ENCODE measurements at places on chromosomes 13 and 19.

DNA sequence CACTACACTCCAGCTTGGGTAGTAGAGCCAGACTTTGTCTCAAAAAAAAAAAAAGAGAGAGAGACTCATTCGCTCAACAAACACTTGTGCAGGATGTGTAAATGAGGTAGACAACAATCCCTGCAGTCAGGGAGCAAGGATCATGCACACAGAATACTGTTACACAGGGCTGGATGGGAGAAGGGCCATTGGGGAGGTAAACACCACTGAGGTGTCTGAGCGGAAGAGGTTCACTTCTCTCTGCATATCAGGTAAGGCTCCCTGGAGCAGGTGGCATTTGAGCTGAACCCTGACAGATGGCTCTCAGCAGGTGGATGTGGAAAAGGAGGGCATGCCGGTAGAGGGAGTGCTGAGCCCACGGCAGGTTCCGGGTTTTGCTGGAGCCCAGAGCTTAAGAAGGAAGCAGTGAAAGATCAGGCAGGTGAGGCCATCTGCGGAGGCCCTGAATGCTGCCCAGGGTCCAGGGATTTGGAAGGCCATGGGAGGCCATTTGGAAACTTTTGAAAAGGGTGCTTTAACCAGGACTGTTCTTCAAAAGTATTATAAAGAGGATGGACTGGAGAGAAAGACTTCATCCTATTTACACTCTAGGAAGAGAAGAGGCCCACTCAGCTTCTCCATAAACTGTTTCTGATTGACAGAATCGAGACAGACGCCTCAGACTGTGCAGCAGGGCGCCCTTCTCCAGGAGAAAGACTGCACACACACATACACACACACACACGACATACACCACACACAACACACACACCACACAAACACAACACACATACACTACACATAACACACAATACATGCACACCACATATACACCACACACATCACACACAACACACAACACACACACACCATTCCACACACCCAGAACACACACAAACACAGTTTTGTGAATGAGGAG lies 199.4 kb downstream of the USP12 start:
- no peak for DNase-seq

DNA sequence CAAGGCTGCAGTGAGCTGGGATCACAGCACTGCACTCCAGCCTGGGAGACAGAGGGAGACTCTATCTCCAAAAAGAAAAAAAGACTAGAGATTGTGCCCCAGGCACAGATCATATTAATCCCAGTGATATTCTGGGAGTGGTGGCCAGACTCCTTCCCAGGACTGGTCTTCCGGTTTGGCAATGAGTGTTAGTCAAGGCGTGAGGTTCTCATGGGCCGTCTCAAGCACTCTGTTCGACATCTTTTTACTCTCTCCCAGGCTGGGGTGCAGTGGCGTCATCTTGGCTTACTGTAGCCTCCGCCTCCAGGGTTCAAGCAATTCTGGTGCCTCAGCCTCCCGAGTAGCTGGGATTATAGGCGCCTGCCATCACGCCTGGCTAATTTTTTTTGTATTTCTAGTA lies 5.3 kb upstream of the DPRX start:
- DNase-seq = no peak

GRCh38 chr19:33395561-33396550 lies 22.3 kb downstream of the CEBPG start:
- no peak for DNase-seq

- peak; percentile 79 for DNase-seq
Observed at GRCh38 chr19:10388957-10389356, 8.6 kb upstream of the TYK2 start.

DNA sequence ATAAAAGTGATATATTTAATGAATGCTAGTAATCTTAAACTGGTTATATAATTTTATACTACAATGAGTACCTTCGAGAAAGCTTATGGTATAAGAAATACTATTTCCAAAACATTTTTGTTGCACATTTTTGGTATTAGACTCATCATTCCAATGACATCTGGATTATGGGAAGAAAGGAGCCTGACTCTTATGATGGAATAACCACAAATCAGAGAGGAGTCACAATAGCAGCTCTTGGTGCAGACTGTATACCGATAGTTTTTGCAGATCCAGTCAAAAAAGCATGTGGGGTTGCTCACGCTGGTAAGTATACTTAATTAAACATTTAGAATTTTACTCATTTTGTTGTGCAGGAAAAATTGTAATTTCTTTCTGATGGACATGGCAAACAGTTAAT lies 3.9 kb downstream of the LACC1 start:
- DNase-seq = peak; percentile 53

- DNase-seq = peak; percentile 81
Observed at GRCh38 chr13:28324181-28324789, 170.6 kb downstream of the FLT1 start.

DNA sequence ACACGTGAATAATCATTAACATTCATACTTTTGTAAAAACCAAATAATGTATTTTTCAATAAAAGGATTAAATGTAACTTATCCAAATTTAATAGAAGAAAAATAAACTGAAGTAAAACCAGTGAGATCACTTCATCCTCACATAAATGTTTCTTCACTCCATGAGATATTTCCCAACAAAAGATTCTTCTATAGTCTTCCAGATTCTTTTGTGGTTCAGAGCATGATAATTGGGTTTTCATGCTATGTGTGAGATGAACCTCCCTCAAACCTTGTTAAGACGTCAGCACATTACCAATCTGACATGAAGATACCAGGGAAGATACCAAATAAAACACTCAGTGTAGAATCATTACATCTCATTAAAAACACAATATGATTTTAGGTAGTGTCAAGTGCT lies 62.9 kb upstream of the OXGR1 start:
- no peak for DNase-seq

- no peak for DNase-seq
Observed at GRCh38 chr13:37365496-37365895, 233.1 kb downstream of the POSTN start.

GRCh38 chr19:4181053-4181508 lies 1.3 kb downstream of the SIRT6 start:
- no peak for DNase-seq
